Pancreas (tissue), 10 donors: ENCODE measurements at places on chromosomes 5 and 9.

- no peak for DNase-seq
Measured at GRCh38 chr9:127066060-127066850, 56.2 kb downstream of the ANGPTL2 start.

GRCh38 chr5:176132471-176133288 is 105.5 kb upstream of the SIMC1 start:
- DNase-seq: no peak

- no peak for DNase-seq
Measured at GRCh38 chr5:64149268-64149667, 16.4 kb upstream of the RNF180 start.

DNA sequence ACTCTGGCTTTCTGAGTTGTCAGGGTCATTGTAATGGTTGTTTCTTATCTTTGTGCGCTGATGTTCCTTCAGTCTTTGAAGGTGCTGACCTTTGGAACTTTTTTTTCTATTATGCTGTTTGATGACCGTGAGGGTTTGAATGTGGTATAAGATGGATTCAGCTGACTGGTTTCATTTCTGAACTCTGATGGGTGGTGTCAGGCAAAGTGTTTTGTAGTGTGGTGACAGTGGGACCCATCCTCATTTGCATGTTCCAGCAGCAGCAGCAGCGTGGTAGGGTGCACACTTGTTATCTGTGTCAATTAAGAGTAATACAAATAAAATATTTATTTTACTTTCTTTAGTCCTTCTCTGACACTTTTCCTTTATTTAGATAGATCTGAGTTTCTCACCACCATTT is 227.7 kb upstream of the PRR16 start:
- no peak for DNase-seq

GRCh38 chr9:131278702-131279111 is 2.4 kb upstream of the FAM78A start:
- no peak for DNase-seq

- DNase-seq: no peak
Measured at GRCh38 chr9:124146031-124146561, 111.7 kb upstream of the NEK6 start.

- no peak for DNase-seq
Measured at GRCh38 chr9:106075236-106075959, 381.1 kb downstream of the TMEM38B start.

- DNase-seq: no peak
Measured at GRCh38 chr9:129849901-129850300, 14.6 kb downstream of the USP20 start.

GRCh38 chr5:108061941-108062340 is 320.0 kb downstream of the FBXL17 start:
- no peak for DNase-seq

GRCh38 chr9:105835721-105836120 is 141.4 kb downstream of the TMEM38B start:
- no peak for DNase-seq

DNA sequence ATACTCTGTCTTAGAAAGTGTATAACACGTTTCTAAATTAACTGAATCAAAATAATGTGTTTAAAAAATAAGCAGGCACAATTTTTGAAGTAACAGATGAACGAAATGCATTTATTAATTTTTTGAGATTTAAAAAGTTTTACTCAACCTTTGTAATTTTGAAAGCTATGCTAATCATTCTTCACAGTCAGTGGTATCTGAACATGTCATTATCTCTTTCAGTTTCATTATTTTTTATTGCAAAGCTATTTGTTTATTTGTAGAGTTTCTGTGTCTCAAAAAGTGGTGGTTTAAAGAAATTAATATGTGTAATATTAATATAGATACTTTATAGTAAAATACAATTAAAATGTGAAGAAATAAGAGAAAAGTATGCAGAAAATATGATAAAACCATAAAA is 11.2 kb downstream of the CHSY3 start:
- DNase-seq: no peak

DNA sequence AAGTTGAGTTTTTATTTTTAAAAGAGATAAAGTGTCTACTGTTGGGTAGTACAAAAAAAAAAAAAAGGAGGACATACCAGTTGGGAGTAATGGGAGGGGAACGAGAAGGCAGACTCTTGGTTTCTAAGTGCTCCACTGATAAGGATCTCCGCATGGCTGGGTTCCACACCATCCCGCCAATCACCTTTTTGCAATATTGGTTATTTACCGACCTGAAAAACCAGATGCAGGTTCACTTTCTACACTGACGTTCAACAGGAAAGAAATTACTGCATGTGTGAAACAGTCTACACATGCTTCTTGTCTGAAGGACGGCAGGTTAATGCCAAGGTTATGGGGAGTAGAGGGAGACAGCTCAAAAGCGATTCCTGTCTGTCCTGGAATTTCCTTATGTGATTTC is 75.5 kb downstream of the PTPN3 start:
- no peak for DNase-seq

DNA sequence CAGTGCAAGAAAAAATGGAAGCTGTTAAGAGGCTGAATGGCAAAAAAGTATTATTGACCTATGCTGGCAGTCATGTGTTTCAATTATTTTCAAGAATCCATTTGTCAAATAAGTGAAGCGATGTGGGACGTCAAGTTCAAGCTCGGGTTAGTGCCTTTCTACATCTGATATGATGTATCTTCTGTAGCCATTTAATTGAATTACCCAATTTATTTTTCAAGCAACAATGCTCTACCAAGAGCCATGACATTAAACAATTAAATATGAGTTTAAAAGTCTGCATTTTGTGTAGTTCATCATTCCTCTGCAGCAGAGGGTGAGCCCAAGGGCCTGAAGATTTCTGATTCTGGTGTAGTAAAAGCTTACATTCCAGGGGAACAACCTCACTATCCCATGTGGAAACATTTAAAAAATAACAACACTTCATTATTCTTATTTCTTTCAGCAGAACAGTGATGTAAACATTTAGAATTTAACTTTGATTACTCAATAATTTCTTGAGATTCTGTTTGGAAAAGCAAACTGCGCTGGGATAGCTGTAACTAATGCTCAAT is 619.7 kb upstream of the ARRDC3 start:
- no peak for DNase-seq

- peak; percentile 11 for DNase-seq
Measured at GRCh38 chr5:127925916-127926315, 157.7 kb upstream of the SLC12A2 start.

GRCh38 chr9:111190347-111190746 is 139.7 kb downstream of the OR2K2 start:
- DNase-seq: no peak

- DNase-seq: no peak
Measured at GRCh38 chr9:107218829-107219485, 64.1 kb upstream of the RAD23B start.

DNA sequence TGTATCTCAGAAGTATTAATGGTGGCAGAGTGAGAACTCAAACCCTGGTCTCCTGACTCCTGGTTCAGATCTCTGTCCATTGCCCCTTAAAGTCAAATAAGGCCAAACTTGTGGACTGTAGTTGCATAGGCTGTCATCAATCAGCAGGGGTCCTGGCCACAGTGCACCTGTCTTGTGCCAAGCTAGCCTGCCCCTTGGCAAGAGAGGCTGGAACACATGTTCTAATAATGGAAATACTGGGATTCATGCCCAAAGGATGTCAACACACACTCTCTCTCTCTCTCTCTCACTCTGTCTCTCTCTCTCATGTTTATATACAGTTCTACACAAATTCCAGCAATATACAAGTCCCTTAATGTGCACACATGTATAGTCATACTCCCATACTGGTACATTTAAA is 44.3 kb downstream of the GLRA1 start:
- DNase-seq: no peak

GRCh38 chr5:142572006-142572405 is 113.9 kb downstream of the FGF1 start:
- no peak for DNase-seq
